ENCODE measurements at places on chromosomes 2 and 18. TPM values are rescaled to one million over a fixed set of nuclear protein-coding genes. Genes with fewer than 3 reads are reported as not detected.

DNA sequence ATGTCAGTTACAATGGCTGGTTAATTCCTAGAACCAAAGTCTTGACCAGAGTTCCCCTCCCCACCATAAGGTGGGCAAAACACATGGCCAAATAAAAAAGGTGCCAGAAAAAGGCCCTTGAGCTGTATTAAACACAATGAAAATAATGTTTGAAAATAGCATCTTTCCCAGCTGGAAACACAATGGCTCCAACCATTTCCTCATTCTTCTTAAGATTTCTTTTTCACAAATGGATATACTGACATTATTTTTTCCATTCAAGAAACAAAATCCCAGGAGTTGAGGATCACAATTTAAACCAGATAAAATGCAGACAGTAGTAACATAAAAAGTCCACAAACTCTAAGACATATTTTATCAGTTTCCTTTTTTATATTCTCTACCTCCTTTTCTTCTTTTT lies 143.8 kb downstream of the EXOC6B start:
- no peak for DNase-seq

Gene ANKRD62
- total RNA-seq = not detected

DNA sequence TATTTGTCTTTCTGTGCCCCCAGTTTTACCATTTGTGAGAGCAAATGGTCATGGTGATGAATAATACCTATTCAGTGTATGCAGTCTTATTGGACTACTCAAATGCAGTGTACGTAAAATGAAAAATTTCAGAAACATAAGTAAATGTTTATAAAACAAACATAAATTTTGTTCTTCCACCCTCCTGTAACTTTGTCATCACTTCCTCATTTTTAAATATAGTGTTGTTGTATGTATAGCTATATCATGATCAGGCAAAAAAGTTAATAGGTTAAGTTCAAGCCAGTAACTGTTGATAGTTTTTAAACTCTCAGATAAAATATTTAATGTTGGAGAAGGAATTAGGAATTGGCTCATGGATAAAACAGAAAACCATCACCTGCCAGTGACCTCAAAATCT lies 93.2 kb downstream of the KLF7 start:
- DNase-seq = no peak

DNA sequence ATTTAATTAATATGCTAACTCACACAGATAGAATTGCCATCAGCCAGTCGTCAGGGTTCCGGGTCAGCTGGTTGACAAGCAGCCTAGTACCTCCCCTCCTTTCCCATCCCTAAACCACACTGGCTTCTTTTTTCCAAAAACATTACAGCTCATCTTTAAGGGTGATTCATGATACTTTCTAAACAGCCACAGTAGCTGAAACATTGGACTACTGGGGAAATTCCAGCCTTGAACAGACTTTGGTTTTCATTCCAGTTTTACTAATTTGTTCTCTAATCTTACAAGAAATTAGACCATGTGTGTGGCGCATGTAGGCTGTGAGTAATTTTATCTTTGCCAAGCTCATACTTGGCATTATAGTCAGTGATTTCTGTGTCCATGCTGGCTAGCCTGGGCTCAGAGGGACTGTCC lies 110.8 kb downstream of the FMNL2 start:
- no peak for DNase-seq

- no peak for DNase-seq
Measured at GRCh38 chr2:129781749-129782632, 197.5 kb upstream of the RAB6C start.

GRCh38 chr2:239266434-239266766 lies 134.4 kb downstream of the HDAC4 start:
- no peak for DNase-seq

GRCh38 chr18:79629606-79630005 lies 50.0 kb upstream of the CTDP1 start:
- DNase-seq = no peak

DNA sequence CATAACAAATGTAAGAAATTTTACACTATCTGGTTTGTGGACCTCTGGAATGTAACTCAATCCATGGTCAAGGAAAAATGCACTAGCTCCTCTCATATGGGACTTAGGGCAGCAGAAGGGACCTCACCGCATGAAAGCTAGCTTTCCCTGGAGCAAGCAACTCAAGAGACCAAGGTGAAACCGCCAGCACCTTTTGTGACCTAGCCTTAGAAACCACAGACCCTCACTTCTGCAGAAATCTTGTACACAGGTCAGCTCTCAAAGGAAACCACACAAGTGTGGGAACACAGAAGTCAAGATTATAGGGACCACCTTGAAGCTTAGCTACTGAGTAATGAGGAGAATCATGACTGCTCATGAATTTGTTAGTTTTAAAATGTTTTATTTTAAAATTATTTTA lies 222.5 kb downstream of the DLGAP1 start:
- DNase-seq = no peak

DNA sequence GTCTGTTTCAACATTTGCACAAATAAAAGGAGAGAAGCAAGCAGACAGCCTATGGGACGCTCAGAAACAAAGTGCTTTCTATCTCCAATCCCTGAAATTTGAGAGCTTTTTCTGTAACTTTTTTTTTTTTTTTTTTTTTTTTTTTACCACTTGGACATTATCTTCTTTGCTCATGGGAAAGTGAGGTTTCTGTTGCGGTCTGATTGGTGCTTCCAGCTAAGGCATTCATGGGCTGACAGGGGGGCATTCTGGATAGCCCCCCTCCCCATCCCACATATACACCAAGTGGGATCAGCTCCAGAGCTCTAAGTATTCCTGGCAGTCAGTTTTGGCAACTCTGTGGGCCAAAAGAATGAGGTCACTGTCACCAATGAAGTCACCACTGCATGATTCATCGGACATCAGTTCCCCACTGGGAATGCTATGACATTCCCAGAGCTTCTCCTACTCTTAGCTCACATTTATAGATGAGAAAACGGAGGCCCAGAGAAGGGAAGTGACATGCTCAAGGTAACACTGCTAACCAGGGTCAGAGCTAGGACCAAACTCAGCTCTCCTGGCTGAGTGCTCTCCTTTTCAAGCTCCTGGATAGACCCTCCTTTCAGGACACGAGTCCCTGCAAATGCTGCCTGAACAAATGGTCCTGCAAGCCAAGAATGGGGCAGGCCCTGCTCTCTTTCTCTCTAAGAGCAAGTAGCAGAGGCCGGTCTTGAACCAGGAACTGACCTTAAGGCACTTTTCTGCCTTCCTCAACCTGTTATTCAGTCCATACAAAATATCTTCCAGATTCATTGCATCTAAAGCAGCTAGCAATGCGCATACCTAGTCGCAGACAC lies 61.3 kb downstream of the TMEM247 start:
- DNase-seq = no peak

- DNase-seq = no peak
Measured at GRCh38 chr2:188306271-188306670, 14.6 kb downstream of the GULP1 start.

Measured in activated naive CD4-positive, alpha-beta T cell treated with anti-CD3 and anti-CD28 coated beads, Interleukin-2, amount 50 U/mL, for 72 hours (primary cell).